ENCODE measurements at places on chromosomes 16 and 17.

DNA sequence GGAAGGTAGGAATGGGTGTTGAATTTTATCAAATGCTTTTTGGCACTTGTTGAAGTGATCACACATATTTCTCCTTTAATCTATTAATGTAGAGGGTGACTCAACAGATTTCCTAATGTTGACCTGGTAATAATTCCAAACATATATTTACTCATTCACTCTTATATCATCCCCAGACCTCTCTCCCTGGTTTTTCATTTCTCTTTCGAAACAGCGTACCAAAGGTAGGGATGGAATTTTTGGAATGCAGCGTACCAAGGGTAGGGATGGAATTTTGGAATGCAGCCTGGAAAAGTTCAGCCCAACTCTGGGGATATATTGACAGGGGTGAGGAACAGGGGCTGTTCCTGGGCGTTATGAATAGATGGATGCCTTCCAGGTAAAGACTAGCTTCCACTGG is 7.3 kb downstream of the KIF18B start:
- DNase-seq = no peak

DNA sequence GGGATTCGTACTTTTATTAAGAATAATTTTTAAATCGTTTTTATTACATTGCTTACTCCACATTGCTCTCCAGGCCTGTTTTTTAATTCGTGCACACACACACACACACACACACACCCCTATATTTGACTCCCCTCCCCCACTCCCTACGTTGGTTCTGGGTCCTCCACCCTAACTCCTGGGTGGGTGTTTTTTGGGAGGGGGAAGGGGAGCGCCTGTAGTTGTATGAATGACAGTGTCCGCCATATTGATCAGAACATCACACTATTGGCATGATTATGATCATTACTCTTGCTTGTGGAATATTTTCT is 1.3 kb downstream of the GNAO1 start:
- no peak for DNase-seq

- DNase-seq = no peak
Measured at GRCh38 chr16:29806099-29806579, at the start of gene MAZ. MAZ (plus strand) TSS chr16:29806529; CDS start chr16:29806702, 173 bp downstream.

DNA sequence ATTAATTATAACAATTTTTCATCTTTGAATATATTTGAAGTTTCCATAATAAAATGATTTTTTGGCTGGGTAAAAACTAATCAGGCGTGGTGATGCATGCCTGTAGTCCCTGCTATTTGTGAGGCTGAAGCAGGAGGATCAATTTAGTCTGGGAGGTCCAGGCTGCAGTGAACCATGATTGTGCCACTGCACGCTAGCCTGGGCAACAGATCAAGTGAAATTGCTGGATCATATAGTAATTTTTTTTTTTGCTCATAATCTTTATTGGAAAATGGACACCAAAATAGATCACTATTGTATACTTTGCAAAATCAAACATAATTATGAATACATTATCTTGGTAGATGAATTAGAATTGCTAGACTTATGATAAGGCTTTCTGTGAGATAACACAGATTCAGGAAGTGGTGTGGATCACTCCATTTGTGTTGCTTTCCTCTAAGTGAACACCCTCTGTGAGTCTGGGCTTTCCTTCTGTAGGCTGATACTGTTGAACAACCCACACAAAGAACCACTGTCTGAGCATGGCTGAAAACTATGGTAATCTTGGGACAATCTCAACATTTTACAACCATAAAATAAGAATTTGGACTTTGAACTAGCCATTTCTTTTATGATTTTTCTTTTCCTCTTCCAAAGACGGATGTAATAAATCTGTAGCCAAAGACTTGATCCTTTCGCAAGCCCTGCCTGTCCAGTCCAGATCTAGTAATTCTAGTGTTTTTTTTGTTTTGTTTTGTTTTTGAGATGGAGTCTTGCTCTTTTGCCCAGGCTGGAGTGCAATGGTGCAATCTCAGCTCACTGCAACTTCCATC is 5.6 kb upstream of the ST3GAL2 start:
- DNase-seq = no peak

- DNase-seq = no peak
Measured at GRCh38 chr16:89582614-89583196, 7.1 kb downstream of the CPNE7 start.

GRCh38 chr17:69763503-69763902 is 311.5 kb upstream of the KCNJ16 start:
- no peak for DNase-seq

- DNase-seq = peak; percentile 68
Measured at GRCh38 chr17:40062329-40063186, at the start of gene THRA. THRA (plus strand) TSS chr17:40062965; CDS start chr17:40074489, 11,524 bp downstream.

DNA sequence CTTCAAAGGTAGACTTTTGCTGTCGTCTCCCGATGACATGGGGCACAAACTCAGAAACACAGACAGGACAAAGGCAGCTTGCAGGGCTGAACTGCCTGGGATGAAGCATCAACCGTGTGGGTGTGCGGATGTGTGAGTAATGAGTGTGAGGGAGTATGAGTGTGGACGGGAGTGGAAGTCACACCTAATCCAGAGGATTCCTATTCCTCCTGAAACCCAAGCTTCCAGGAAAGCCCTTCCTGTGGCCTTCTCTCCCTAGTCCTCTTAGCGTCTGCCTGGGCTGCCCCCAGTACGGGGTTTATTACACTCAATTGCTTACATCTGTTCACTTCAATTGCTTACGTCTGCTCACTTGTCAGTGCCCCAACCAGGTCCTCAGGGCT is 2.3 kb upstream of the IL4R start:
- DNase-seq = no peak

DNA sequence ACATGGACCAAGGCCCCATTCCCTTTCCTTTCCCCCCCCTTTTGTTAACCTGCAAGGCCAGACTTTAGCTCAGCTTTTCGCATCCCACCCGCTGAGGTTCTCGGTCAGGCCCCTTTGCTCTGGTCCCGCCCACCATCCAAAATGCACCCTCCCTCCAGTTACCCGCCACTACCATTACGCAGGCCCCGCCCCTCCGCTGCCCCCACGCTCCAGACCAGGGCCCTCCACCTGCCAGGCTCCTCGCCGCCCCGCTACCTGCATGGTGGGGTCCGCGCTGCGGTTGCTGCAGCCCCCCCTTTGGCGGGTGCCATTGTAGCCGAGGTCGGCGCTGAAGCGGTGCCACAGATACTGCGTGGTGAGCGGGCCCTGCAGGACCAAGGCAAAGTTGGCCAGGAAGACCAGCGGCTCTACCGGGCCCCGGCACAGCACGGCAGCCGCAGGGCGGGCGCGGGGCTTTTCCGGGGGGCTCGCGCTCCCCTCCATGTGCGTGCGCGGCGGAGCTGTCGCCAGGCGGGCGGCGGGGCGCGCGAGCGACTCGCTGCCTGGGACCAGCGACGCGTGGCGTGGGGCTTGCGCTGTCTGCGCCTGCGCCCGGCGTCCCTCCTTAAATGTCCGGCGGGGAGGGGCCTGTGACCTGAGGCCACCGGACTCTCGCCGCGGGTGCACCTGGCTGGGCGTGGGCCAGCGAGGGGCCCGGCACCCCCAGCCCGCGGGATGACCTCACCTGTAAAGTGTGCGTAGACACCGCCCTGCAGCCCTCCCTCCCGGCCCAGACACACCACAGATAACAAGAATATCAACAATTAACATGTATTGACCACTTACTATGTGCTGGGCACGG is at the start of gene SLC46A1:
TSS of gene SLC46A1 (minus strand) at position 581 of the 841 bp plus-strand sequence. CDS start at position 483, 98 bp downstream.
- peak; percentile 40 for DNase-seq

DNA sequence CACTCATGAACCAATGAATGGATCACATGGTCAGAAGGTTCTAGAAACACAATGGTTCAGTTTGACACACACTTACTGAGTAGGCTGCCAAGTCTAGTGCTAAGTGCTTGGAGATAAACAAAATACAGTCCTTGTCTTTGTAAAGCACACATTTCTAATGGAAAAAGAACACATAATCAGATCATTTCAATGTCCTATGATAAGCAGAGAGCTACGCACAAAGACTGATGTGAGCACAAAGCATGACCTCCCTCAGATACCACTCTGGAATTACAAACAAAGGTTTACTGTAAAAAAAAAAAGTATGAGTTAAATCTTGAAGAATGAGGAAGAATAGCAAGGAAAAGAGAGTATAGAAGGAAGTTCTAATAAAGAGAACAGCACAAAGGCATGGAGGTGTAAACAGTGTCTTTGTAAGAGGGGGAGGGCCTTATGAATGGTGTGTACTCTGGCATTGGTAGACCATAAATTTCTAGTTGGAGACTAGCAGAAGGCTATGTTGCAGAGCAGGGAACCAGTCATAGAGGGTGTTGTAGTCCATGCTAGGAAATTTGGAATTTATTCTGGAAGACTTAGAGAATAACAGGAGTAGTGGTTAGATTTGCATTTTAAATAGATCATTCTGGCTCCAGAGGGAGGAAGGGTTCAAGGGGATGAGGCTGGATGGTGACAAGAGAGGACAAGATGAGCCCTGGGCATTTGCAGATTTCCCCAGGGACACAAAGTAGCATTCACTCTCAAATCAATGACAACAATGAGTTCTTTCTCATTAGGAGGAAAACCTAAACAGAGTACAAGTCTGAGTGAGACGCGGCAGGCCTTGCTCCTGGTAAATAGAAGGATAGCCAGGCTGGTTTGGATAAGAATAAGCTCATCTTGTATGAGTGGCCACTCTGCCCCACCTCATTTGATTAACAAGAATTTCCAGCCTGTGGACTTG is 468.0 kb downstream of the TOX3 start:
- DNase-seq = no peak

- DNase-seq = peak; percentile 59
Measured at GRCh38 chr16:83899272-83899897, 470 bp downstream of the MLYCD start.

GRCh38 chr17:3475812-3476610 is at the start of gene ASPA:
ASPA (plus strand) TSS chr17:3475997; CDS start chr17:3476160, 163 bp downstream.
- no peak for DNase-seq

- DNase-seq = no peak
Measured at GRCh38 chr16:67460961-67461360, 20.0 kb downstream of the ATP6V0D1 start.

- DNase-seq = no peak
Measured at GRCh38 chr16:81155769-81156168, 59.6 kb upstream of the GCSH start.

- no peak for DNase-seq
Measured at GRCh38 chr16:83813823-83814658, 6.3 kb downstream of the HSBP1 start.

DNA sequence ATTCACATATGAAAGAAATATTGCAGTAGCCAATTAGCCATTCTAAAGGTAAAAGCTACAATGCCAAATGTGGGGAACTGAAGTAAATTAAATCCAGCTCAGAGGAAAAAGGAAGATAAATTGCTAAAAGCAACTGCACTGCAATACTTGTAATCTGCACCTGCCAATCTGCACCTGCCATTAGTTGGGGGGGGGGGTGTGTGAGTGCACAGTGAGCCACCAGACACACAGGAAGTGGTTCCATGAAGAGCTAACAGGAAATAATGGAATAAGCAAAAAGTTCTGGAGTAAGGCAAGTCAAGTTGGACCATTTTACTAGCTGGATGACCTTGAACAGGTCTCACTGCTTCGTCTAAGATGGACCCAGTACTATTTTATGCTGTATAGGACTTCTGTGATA is 191.8 kb downstream of the PARN start:
- no peak for DNase-seq

DNA sequence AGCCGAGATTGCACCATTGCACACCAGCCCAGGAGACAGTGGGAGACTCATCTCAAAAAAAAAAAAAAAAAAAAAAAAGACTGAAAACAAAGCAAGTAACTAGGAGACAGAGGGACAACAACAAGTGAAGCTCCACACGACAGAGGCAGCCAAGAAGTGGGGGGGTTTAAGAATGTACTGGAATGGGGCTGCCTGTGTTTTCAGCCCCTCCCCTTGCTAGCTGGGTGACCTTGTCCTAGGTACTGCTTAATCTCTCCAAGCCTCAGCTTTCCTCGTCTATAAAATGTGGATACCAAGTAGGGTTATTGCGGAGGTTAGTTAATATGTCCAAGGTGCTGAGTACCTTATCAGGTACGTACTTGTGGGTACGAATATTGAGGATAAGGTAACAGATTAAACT is 163.8 kb upstream of the CACNG5 start:
- DNase-seq = no peak

DNA sequence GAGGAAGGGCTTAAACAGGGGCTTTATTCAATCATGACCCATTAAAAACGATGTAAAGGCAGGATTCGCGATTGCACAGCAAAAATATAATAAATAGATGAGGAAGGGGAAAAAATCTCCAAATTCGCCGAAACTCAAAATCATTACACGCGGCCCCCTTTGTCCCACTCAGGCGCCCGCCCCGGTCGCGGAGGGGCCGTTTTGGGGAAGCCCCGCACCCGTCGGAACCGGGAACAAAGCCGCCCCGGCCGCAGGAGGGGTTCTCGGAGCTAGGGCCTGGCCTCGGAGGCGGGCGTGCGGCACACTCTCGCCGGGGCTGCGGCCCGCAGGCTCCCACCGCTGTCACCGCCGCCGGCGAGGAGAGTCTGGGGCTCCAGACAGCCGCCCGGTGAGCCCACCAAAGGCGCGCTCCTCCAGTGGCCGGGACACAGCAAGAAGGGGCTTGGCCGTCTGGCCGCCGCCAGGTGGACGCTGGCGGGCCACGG is 521 bp downstream of the C16orf87 start:
- DNase-seq = peak; percentile 33

- no peak for DNase-seq
Measured at GRCh38 chr17:15498107-15498506, 30.7 kb upstream of the CDRT4 start.

GRCh38 chr17:28997806-28998205 is 8.0 kb downstream of the SEZ6 start:
- no peak for DNase-seq

GRCh38 chr17:64147110-64148016 is 17.4 kb upstream of the ERN1 start:
- no peak for DNase-seq

DNA sequence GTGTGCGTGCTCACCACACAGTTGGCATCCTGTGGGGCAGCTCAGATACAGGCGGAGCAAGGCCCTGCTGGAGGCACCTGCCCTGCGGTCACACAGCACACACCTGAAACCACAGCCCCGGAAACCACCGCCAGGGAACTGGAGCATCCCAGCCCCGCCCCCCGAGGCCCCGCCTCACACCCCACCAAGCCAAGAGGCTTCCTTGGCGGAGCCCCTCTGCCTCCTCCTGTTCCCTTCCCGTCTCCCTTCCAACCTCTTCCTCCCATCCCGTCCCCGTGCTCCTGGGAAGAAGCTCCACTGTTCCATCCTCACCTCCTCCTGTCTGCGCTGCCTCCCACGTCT is 205.5 kb downstream of the NTN1 start:
- DNase-seq = no peak

DNA sequence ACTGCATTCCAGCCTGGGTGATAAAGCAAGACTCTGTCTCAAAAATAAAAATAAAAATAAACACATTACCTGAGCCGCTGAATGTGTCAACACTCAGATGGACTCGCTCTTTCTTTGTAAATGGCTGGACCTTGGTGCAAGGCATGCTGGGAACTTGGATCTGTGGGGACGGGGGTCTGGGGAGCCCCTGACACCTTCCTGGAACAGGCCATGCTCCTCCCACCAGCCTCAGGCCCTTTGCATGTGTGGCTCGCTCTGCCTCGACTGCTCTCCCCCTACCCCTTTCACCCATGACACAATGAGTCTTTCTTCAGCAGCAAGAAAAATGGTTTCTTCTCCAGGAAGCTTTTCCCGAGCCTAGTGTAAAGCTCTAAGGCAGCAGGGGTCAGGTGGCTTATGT is 94.0 kb upstream of the CDH5 start:
- DNase-seq = no peak

GRCh38 chr16:87723226-87723623 is 42.6 kb downstream of the KLHDC4 start:
- no peak for DNase-seq

All from activated CD4-positive, alpha-beta T cell treated with anti-CD3 and anti-CD28 coated beads for 4 hours (primary cell).